HCT116 (cell line): ENCODE measurements at places on chromosomes 12 and 14.

DNA sequence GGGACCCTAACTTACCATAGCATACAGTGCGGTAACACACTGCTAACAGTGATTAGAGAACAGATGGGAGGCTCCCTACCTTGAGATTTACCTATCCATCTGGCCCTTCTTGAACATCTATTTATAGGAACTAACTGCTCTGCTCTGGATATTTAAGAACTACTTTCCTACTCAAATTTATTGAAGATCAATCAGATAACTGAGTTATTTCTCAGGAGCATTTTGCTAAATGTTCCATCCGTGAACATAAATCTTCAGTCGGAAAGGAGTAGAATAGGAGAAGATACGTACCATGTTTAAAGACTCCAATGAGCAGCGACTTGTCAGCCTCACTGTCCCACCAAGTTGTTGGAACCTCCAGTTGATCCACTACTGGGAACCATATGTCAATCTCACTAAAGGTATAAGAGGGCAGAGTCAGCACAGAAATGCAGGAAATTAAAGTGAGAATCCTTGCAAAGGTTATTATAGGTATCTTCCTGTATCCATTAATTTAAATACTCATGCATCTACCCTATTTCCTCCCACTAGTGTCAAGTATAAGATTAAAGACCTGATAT lies 15.6 kb upstream of the SUPT16H start:
- DNase-seq: no peak

GRCh38 chr12:109836916-109837315 lies 3.7 kb upstream of the TRPV4 start:
- DNase-seq: no peak

GRCh38 chr12:112537710-112538396 lies 119.1 kb downstream of the PTPN11 start:
- peak; percentile 26 for DNase-seq

DNA sequence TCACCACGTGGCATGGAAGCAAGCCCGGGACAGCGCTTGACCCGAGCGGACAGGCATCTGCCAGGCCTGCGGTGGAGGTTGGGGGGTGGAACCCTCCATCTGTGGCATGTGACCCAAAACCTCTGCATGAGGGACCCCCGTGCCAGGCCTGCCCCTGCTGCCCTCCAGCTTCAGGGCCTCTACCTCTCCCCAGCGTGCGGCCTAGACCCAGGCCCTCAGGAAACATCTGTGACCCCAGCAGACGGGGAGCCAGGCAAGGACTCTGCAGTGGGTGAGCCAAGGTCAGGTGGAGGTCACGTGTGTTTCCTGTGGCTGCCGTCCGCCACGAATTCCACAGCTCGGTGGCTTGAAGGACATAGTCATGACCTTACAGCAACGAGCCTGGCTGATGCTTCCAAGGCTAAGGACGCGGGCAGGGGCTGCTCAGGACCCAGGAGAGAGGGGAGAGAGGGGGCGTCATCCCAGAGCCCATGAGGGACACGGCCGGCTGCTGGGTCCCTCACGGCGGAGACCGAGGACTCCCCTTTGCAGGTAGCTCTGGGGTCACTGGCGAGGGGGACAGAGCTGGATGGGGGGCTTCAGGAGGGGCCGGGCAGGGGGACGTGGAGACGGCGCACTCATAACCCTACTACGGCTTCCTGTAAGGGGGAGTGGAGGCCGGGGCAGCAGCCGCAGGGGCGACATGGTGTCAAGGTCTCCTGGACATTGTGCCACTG lies 91.5 kb downstream of the GALNT9 start:
- DNase-seq: no peak

DNA sequence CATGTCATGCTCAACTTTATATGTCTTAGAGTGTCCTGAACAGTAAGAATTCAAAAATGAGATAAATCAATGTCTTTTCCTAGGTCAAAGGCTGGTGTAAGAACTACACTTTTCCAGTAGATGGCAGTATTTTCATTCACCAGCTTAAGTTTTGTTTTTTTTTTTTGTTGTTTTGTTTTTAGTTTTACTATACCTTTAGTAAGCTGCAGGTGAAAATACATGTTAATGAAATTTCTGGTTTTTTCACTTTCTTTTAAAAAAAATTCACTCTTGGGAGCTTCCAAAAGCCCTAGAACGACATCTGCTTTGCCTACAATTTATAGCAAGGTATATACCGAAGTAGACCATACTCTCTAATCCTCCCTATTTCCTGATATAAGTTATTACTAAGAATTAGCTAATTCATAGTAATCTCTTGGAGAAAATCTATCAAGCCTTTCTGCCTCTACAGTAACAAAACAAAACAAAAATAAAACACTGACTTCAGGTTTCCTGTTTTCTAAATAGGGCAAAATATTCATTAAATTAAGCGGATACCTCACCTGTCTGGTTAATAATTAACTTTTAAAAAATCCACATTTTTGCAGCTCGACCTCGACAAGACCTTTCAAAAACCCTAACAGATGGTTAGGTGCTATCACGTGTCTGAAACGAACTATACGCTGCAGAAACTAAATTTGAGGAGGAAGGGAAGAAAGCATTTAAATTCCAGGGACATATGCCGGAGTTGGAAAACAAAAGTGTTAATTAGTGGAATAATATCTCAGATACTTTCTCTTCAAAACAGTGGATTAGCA lies 2.7 kb upstream of the SAMD4A start:
- DNase-seq: no peak

DNA sequence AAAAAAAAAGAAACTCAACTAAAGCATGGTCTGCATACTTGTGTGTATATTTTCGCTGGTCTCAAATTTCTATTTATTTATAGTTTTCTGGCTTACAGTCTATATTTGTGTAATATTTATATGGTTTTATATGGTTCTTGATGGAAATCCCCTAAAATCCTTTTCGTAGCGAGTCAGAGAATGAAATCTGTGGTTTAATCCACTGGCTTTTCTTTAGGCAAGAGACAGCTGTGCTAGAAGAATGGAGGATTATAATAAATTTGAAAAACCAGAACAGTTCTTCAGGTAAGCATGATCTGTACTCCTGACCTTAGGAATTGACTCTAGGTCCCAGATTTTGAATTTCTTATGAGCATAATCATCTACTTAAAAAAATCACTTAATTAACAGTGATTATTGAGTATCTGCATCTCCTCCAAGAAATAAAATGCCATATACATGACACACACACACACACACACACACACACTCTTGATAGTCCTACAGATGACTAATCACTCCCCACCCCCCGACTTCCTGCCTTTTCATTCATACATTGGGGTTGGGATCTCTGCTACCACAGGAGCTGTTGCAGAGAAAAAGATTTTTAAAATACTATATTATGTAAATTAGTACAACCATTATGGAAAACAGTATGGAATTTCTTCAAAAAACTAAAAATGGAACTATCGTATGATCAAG lies 113.4 kb downstream of the CRADD start:
- no peak for DNase-seq

- DNase-seq: no peak
These were observed 8.3 kb downstream of the CISTR start for GRCh38 chr12:53743266-53744129.

DNA sequence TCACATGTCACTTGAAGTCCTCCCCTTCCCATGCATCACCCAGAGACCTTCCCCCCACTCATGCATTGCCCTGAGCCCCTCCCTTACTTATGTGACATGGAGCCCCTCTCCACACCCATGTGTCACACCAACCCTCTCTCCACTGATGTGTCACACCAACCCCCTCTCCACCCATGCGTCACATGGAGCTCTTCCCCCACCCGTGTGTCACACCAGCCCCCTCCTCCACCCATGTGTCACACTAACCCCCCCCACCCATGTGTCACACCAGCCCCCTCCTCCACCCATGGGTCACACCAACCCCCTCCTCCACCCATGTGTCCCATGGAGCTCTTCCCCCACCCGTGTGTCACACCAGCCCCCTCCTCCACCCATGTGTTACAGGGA lies 30.4 kb downstream of the RTL1 start:
- no peak for DNase-seq
